ENCODE measurements at places on chromosomes 11 and 22. TPM values are rescaled to one million over a fixed set of nuclear protein-coding genes. Genes with fewer than 3 reads are reported as not detected.

Gene KCNC1
- total RNA-seq, result under 0.01 TPM

Gene CATSPERZ
- not detected for total RNA-seq

Gene CLTCL1
- total RNA-seq, result 33.4 TPM

Gene CD81
- total RNA-seq, result 221 TPM

Gene RAPSN
- total RNA-seq, result 44.9 TPM

Gene C11orf97
- not detected for total RNA-seq

Gene MUC6
- not detected for total RNA-seq

Gene BTG4
- not detected for total RNA-seq

Gene TYMP
- total RNA-seq, result 8.9 TPM

Gene ABCC8
- total RNA-seq, result 3.7 TPM

Gene MAJIN
- not detected for total RNA-seq

Gene OR10D3
- 0.52 TPM for total RNA-seq

Gene PPM1F
- total RNA-seq, result 38.6 TPM

Gene FOLR1
- 1.0 TPM for total RNA-seq

Gene HEPN1
- total RNA-seq, result not detected

Gene DGCR6L
- 38.6 TPM for total RNA-seq

Gene RFPL3
- total RNA-seq, result not detected

Gene TNNI2
- total RNA-seq, result 2,937 TPM

Gene KCNA4
- total RNA-seq, result under 0.01 TPM

Gene CYB5R2
- total RNA-seq, result 2.6 TPM

Gene MRGPRX4
- not detected for total RNA-seq
